Smooth muscle cell of the brain vasculature (primary cell): ENCODE measurements at places on chromosomes 12 and 14.

- DNase-seq: no peak
Measured at GRCh38 chr12:91173124-91173523, 9.5 kb downstream of the DCN start.

GRCh38 chr12:132517740-132518100 is 27.8 kb downstream of the FBRSL1 start:
- DNase-seq: no peak

DNA sequence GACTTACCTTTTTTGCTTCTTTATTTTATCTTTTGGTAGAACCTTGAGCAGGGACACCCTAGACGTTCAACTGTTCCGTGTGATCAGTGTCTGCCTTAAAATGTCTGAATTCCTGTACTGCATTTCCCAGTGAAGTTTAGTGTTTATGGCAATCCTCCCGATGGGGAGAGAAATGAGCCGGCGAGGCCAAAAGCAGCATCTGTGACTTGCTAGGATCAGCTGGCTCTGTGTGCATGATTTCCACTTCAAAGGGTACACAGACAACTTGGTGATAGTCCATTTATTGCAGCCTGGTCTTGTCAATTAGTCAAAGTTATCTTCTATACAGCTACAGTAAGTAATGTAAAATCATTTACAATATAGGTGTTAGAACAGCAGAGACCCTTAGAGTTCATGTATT is 768.5 kb downstream of the DIO2 start:
- DNase-seq: no peak

GRCh38 chr12:78455991-78456390 is 408.6 kb upstream of the SYT1 start:
- no peak for DNase-seq

DNA sequence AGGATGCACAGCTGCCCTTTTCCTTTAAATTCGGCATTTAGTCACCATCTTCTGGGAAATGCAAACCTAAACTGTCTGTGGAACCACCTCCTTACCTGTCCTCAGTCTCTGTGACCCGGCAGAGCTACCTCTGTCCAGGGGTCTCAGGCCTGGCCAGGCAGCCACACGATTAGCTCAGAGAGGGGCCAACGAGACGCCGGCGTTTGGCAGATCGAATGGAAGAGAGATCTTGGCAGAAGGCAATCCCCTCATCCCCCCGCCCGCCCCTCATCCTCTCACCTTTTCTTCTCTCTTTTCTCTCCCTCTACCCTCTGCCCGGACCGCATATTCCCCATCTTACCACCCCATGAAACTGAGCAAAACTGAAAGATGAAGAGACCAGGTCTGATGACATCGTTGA is 101.0 kb downstream of the PIWIL1 start:
- no peak for DNase-seq

- DNase-seq: no peak
Measured at GRCh38 chr12:195156-195555, 18.8 kb downstream of the SLC6A12 start.

DNA sequence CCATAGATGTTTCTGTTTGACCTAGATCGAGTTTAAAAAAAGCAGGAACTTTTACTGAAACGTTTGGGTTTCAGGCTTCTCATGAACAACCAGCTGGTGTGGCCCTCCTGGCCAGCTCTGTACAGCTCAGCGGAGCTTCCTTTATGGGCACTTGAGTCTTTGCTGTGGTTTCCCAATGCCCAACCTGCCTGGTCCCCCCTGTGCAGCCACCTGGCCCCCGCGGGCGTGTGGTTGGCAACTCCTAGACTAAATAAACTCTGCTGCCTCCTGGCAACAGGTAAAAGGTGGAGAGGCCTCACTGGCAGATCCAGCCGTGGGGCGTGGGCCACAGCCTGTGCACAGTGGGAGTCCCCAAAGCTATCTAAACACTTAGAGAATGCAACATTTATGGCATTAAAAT is 38.7 kb downstream of the ADGRD1 start:
- DNase-seq: no peak

DNA sequence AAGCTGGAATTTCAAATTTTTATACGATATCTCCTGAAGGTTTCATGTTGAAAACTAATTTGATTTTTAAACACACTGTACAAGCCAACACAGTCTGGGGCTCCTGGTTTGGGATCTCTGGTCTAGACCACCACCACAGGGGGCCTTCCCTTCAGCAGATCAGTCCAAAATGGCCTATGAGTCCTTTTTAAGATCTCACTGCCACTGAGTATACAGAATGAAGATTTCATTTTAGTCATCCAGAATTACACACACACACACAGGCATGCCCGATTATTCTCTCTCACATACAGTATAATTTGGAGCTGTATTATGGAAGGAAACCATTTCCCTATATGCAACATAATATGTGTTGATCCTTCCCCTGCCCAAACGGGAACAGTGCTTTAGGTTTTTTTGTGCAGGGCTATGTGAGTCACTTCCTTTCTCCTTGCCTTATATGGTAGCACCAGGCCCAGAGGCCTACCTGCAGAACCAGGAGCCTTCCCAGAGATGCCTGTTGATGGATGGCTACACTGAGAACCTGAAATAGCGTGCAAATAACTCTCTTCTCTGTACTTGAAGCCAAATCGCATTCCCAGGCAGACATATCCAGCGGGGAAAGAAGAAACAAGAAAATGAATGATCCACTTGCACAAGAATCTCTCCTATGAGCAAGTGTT is 28.1 kb upstream of the WNK1 start:
- no peak for DNase-seq

DNA sequence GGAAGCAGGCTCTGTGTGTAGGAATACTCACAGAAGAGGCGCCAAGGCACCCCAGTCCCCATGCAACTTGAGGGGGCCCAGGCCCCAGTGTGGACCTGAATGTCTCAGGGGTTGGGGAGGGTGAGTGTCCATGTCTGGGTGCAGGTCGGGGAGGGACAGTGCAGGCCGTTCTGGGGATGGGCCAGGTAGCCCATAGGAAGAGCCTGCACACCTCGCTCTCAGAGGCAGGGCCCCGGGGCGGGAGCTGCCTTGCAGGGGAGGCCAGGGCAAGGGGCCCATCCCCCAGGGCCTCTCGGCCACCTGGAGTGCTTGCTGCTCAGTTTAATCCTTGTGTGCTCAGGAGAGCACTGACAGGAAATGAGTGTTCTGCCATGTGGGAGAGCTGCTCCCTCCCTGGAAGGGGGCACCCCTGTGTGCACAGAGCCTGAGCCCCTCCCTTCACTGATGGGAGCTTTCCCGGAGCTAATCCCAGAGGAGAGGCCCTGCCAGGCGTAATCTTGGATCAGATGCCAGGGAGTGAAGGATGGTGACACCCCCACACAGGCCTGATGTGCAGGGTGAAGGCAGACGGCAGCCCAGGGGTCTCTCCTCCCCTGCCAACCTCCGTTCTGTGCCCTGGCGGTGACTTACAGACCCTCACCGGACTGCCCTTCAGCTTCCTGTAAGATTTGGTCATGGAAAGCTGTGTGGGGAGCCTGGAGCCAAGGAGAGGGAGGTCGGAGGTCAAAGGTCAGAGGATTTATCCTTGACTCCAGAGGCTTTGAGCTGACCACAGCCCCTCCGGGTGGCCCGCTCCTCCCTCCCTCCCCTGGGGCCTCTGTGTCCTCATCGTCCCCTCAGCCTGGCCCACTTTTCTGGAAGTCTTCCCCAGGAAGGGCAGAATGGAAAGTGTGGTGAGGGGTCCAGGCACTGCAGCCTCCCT is 24.4 kb upstream of the FBRSL1 start:
- DNase-seq: no peak

- no peak for DNase-seq
Measured at GRCh38 chr12:104356231-104357115, 52.9 kb downstream of the EID3 start.

GRCh38 chr12:113006641-113007040 is 28.3 kb downstream of the OAS2 start:
- DNase-seq: no peak

GRCh38 chr12:94322346-94322745 is 137.3 kb downstream of the CEP83 start:
- no peak for DNase-seq

DNA sequence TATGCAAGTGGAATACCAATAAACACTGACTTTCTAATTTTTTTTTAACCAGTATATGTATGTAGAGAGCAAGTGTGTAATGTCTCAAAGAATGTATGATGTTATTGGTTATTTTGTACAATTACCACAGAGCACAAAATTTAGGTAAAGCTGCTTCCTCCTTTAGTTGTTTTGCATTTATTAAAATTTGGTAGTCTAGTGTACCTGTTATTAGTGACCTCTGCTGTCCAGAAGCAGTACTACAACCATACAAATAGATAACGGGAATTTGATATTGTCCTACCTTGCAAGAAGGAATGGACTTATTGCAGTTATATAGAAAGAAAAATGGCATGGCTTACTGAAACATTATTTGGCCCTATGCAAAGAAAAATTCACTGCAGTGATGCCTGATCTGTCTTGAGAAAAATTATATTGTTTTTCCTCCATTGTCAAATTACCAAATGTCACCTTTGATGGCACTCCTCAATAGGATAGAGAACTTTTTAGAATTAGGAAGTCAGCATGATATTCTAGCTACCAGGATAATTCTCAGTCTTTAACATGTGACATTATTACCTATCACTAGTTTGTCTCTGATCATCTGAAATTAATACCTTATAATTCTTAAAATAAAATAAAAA is 153.9 kb upstream of the RMST start:
- DNase-seq: peak; percentile 17

- no peak for DNase-seq
Measured at GRCh38 chr14:53148671-53149070, 4.5 kb downstream of the DDHD1 start.

DNA sequence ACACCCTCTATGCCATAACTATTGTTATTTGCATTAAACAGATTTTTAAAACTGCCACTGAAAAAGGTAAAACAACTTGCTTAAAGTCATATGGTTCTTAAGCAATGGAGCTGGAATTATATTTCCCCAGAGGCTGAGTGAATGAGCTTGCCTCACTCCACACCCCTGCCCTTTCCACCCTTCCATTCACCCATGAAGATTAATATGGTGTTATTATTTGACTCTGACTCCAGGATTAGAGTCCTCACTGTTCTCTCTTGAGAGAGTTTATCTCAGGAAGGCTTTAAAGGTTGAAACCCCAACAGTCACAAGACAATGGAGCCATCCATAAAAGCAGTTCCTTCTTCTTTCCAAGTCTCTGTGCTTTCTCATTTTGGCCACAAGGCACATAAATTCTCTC is 84.9 kb downstream of the RTN1 start:
- DNase-seq: no peak

DNA sequence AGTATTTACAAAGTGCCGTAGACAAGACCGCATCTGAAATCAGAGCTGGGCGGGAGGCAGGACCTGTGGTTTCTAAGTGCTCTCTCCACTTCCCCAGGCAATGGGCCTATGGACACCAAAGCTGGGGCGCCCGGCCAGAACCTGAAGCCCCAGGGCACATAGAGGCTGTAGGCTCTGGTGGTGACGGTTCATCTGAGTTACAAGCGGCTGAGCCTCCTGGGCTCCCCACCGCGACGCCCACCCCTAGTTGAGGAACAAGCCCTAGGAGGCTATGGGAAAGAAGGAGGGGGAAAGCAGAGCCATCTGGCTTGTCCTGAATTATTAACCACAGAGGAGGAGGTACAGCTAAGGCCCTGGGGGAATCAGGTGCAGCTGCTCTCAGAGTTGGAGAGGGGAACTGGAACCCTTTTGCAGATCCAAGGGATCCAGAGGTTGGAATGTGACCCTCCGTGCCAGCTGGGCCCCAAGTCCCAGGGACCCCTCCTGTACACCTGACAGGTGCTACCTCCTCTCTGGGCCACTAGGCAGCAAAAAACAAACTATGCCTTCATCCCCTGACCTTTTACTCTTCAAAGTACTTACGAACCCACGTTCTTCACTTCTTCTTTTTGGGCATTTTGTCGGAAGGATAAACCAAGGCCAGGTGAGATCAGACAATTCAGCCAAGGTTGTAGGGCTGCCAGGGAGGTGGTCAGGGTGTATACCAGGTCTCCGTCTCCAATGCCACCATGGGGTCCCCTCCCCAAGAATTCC is 77.2 kb downstream of the ARL6IP4 start:
- DNase-seq: no peak

- DNase-seq: no peak
Measured at GRCh38 chr12:79083181-79083580, 218.6 kb downstream of the SYT1 start.

DNA sequence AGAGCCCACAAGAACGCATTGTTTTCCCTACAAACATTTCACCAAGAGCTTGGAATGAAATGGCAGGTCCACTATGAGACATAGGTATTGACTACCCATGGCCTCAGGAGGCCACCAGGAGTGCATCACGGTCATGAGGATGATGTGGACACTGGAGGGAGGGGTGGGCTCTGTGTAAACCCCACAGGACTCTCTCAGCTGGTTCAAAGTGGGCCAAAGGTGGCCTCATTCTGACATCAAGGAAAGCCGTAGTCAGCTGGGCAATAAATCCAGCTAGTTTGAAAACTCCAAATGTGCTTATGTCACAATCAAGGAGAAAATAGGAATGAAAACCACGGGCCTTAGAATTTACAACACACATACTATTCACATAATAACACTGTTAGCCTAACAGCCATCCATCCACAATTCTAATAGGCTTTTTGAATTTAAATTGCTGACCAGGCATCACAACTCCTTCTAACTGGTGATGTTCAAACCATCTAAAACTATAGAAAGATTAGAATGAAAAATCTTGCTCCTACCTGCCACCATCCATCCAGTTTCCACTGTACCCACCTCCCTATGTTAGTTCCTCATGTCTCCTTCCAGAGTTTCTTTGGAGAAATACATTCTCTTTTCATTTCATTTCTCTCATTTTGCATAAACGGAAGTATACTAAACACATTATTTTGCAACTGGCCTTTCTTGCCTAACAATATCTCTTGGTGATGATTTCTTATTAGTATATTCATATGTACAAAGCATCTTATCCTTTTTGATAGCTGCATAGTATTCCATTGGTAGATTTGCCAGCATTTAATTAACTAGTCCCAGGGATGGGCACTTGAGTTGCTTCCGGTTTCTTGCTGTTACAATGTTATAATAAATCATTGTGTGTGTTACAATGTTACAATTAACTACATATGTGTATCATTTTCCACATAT is 21.5 kb downstream of the CMKLR1 start:
- no peak for DNase-seq

DNA sequence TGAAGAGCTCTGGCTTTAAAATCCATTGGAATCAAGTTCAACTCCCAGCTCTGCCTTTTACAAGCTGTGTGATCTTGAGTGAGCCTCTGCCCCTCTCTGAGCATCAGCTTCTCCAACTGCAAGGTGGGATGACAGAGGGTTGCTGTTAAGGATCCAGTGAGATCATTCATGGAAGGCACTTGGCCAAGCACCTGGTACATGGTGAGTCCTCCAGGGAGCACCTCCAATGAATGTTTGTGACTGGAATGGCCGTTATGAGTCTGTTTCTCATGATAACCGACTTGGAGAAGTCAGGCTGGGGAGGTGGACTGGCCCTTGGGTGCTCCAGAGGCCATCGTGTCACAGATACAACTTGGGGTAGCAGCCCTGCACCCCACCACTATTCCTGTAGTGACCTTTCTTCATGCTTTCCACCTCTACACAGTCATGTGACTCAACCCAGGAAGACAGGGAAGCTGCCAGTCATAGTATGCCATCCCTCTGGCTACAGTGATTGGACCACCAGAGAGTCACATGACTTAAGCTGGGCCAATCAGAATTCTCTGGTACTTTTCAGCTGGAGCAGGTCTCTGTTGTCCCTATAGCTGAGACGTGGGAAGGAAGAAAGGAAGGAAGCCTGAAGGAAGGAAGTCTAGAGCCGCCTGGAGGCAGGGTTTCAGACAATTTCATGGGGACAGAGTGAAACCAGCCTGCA is 146.5 kb upstream of the MYL2 start:
- DNase-seq: no peak
